ENCODE measurements at places on chromosomes 13 and 19.

GRCh38 chr13:97116754-97117153 lies 105.4 kb upstream of the MBNL2 start:
- DNase-seq: no peak

DNA sequence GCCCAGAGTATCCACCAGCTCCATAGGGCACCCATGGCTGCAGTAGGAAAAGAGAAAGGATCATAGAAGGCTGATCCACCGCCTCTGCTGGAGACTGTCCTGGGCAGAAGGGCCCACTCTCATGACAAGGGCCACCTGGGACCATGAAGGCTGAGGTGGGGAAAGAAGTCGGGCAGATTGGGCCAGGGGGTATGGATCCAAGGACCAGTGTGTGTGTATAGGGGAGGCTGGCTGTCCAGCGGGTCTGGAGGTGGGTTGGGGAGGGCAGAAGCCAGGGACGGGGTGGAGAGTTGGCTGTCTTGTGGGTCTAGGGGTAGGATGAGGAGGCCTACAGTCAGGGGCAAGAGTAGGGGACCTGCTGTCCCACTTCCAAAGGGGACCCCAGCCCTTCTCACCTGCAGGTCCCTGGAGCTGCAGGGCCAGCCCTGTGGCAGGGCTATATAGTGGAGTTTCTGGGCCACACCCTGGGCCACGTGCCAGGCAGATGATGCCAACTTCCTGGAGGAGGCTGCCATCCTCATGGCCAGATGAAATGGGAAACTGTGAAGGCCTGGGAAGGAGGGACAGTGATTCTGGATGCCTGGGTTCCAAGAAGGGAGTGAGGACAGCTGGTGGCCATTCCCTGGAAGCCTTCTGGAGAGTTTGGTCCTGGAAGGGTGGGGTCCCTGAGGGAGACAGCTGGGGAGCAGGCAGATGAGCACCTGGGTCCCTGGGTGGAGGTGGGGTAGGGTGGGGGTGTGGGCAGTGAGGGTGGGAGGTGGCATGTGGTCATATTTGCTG lies at the start of gene FCGBP:
FCGBP (minus strand) TSS at position 51 of the 780 bp plus-strand sequence.
- DNase-seq: no peak

DNA sequence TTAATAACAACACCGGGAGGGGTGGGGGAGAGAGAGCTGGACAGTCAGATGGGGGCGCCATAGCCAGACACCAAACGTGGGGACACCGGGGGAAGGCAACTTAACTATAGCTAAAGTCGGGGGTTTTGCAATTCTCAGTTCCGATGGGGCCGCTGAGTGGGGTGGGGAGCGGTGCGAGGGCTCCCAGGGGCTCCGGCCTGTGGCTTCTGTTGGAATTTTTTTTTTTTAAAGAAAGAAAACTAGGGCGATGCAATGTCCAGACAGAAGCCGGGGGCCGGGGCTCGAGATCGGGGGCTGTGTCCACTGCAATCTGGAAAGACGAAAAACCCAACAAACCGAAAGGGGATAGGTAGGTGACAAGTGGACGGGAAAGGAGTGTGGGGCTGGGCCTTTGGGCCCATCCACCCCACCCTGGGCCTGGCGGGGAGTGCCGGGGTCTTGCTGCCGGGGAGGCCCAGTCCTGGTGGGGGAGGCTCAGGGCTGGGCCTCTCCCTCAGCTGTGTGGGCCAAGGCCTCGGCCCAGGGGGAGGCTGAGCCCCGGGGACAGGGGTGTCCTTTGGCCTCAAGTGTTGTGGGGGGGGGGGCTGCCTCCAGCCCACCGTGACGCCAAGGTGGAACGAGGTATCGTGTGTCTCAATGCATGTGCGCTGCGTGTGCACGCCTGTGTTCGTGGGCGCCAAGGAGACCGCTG lies 17.3 kb downstream of the PRKCSH start:
- no peak for DNase-seq

GRCh38 chr13:101708115-101708514 lies 255.6 kb downstream of the ITGBL1 start:
- no peak for DNase-seq

- no peak for DNase-seq
These were observed 11.8 kb upstream of the PRR19 start for GRCh38 chr19:42290136-42290522.
